IPS-NIHi11 (cell line): ENCODE measurements at places on chromosomes 2 and 18.

DNA sequence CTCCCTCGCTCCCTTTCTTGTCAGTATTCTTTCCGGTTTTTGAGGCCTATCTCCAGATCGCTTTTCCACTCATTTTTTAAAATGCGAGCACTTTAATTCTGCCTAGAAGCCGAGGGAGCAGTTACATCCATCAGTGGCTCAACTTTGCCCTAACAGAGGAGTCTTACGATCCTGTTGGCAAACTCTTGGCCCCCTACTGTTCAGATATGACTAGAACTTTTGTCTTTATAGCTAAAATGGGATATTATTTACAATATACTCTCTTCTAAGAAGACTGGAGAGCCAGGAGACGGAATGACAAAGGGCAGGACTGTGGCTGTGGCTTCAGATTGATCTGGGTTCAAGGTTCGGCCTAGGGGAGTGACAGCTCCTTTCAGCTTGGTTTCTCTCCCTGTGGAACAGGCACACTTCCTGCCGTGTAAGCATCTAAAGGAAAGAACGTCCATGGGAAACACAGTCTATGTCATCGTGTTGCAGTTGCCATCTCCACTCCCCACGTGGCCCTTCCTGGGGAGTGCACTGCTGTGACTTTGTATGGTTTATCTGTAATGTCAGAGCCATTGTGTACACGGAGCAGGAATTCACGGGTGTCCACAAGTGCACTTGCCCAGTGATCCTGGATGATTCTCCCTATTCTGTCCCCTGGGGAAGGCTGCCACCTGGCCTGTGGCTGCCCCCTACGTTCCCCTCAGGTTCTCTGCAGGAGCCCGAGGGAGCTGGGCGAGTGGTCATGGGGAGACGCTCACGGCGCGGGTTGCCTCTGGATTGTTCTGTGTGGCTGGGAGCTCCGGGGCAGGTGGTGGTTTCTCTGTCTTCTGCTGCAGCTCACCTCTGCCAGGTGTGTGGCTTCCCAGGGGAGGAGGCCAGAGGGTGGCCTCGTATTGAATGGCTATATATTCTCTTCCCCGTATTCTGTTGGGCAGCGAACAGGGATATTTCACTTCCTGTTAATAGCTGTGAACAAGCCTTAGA lies 222.0 kb downstream of the LDLRAD4 start:
- DNase-seq = no peak

- no peak for DNase-seq
These were observed 256.3 kb upstream of the SPOPL start for GRCh38 chr2:138245310-138245709.

DNA sequence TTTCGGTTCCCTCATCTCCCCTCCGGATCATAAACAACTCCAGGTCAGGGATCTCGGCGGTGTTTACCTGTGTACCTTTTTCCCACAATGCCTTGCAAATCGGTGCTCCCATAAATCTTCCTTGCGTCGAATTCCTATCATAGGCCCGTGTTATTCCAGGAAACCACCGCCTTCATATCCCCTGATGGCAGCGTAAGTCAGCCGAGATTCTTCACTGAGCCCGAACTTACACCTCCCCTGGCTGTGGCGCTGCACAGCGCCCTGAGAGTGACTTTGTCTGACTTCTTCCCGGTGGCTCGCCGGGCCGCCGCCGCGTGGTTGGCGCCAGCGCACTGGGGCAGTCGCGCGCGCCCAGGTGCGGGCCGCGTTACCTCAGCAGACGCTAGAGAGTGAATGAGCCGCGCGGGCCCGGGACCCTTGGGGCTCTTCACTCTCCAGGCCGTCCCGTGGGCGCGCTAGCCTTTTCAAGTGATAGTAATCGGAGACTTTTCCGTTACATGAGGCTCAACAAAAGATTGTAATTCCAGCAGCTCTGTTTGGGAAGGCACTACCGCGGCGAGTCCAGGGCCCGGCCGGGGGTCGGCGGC lies 101.6 kb downstream of the SPTBN1 start:
- peak; percentile 69 for DNase-seq

DNA sequence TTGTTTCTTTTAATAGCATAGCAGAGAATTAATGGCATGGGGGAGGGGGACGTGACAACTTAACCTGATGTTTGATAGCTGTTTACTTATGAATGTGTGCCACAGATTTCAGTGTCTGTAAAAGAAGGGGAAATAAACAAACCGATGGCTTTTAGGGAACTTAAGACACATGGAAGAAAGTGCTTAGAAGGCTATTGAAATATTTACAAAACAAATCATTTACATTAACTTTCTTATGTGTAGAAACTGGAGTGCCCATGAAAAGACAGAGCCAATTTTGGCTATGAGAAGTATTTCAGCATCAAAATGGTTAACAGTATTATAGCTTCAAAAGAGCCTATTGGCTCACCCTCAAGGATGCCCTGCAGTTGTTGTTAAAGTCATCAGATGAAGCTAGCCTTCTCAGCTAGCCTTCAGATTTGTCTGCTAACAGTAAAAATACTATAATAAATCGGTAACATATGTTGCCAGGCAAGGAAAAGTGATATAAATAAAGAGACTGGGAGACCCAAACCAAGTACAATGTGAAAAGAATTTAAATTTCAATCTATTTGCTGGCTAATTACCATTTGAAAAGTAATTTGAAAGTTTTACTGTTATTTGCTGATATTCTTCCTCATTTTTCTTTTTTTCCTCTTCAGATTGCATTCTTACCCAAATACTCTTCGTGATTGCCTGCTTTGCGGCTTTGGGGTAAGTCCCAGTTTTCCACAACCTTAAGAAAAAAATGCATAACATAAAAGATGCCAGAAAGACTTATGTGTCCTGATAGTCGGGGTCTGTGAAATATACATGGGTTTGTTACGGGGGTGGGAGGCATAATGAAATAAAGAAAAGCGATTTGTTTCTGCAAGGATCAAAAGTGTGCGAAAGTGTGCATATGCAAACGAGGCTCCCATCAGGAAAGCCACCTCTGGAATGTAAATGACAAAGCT lies 256.4 kb downstream of the MEIS1 start:
- DNase-seq = no peak

GRCh38 chr2:168941297-168941696 lies 40.2 kb downstream of the G6PC2 start:
- no peak for DNase-seq

DNA sequence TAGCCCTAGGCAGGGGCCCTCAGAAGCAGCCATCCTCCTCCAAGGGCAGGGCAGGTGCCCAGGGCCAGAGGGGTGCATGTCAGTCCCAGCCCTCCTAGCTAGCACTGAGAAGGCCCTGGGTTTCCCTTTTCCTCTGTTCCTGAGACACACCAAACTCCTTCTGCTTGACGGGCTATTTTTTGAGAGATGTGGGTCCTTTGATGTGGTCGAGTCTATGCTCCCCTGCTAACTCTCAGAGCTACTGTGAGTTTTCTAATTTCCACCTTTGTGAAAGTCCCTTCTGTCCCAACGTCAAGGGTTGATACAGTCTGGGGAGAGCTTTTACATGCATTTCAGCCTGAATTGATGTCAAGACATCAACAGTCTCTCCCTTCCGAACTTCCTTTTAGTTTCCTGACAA lies 51.4 kb downstream of the TRPM8 start:
- DNase-seq = no peak

DNA sequence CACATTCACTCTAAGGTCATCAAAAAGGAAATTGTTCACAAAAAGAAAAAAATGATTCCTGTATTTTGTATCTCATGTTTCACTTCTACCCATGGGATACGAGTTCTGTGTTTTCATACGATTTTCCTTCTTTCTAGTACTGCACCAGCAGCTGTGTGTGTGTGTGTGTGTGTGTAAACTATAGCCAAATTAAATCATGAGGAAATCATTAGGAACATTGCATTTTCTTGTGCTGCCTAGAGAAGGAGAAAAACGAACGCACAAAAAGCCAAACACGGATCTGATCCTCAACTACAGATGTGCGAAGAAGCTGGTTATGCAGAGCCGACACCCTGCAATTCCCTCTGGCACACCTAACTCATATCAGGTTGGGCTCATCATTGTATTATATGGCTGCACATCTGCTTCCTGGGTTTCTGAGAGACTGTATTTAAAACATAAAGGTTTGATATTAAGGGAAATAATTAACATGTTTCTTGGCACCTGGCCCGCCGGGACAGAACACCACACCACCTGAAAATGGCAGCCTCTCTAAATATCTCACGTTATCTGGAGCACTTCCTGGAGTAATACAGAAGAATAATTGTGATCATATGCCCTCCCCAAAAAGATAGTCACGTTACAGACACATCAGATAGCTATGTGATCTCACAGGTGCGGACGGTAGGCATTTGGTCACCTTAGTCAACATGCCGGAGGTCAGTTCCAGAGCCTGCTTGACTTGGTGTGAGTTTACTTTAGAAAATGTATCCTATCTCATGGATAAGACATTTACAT lies 586.3 kb upstream of the SALL3 start:
- no peak for DNase-seq

DNA sequence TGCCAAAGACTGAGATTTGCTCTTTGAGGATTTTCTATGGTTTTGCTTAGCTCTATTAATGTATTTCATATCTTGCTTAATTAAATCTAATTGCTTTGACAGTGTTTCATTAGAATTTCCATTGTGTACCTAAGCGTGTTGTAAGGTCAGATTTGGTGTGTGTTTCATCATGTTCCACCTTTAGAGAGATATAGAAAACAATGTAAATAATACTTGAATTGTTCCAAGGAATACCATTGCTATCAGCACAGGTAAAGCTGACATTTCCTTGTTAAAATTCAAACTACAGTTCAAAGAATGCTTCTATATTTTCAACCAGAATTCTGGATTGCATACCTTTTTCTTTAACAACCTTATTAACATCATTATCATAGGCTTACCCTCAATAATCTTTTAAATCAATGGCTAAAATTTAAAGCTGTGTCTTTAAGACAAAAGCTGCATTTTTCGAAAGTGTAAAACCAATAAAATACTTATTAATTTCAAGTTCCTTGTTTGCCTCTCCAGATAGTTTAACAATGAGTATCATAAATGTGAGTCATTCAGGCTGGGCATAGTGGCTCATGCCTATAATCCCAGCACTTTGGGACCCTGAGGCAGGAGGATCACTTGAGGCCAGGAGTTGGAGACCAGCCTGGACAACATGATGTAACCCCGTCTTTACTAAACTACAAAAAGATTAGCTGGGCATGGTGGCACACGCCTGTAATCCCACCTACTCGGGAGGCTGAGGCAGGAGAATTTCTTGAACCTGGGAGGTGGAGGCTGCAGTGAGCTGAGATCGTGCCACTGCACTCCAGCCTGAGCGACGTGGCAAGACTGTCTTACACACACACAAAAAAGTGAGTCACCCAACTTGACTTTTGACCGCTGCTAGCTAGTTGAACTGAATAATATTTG lies 188.0 kb upstream of the PKDCC start:
- DNase-seq = no peak
